ENCODE measurements at places on chromosomes 7 and 10.

GRCh38 chr10:70587045-70587658 is 15.4 kb downstream of the PRF1 start:
- no peak for DNase-seq

- peak; percentile 71 for DNase-seq
These were observed at the start of gene PALD1 for GRCh38 chr10:70478191-70479164. Gene PALD1, plus strand, starts transcription at chr10:70478767. Its CDS starts 47,185 bp downstream, at chr10:70525952.

DNA sequence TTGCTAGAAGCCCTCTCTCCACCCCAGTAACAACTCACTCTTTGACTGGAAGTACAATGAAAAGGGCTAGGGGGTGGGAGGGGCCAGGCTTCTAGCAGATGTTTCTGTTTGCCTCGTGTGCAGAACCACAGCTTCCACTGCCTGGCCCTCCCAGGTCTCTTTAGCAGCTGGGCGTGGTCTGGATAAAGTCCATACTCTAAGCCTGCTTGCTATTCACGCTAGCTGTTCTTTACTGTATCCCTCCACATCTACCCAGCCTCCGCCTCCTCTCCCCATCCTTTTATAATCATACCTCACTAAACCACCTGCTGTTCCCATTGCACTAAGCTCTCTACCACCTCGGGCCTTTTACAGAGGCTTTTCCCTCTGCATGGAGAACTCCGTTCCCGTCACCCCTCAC is 288.8 kb downstream of the CAMK1D start:
- DNase-seq: no peak

DNA sequence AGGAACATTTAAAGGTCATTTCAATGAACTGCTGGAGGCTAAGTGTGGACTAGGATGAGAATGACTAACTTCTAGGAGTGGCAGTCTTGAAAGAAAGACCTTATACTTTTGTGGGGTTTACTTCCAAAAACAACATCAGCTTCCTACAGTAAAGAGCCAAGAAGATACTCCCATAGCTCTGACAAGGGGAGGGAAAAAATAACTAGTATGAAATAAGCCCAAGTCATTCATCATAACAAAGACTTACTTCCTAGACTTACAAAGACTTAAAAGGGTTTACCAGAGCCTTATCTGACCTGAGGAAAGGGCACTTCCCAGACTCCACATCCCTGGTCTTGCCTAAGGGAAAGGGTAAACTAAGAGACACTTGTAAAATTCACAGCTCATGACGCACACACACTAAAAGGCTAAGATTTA is 31.7 kb downstream of the ARHGAP12 start:
- no peak for DNase-seq
